Activated naive CD4-positive, alpha-beta T cell (primary cell): ENCODE measurements at places on chromosomes 6 and 20.

DNA sequence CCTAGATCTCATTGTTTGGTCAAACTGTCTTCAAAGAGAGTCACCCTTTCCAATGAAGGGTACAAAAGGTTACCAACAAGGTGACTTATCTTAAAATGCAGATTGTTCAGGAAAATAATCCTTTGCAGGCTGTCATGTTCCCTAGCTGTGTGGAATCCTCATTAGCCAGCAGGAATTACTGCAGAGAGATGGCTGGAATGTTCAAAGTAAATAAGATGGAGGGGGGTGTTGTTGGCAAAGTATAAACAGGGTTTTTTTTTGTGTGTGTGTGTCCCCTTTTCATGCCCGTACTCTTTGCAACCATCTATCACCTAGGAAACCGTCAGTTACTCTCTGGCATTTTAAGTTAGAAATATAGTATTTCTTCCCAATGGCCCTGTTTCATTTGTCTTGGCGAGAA is 6.5 kb downstream of the NEDD9 start:
- DNase-seq = no peak

- no peak for DNase-seq
Observed at GRCh38 chr20:30488941-30489613, 768.4 kb upstream of the DEFB115 start.

DNA sequence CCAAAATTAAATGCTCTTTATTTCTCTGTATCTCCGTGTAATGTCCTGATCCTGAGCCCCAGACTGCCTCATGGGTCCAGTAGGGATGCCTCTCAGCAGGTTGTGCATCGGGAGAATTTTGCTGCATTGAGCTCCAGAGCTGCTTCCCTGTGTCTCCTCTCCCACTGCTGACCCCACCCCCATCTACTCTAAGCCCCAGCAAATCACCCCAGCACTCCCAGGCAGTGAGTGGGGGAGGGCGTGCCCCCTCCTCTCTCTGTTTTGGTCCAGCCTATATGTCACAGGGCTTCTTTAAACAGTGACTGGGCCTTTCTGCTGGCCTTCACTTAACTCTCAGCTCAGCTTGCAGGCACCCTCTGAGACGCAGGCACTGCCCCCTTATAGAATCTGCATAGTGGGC is 228.8 kb upstream of the QKI start:
- no peak for DNase-seq

- no peak for DNase-seq
Observed at GRCh38 chr6:35569011-35569461, 56.3 kb upstream of the TULP1 start.

- no peak for DNase-seq
Observed at GRCh38 chr20:63979229-63979556, 249 bp downstream of the SAMD10 start.

- DNase-seq = no peak
Observed at GRCh38 chr20:15375836-15376235, 1038.4 kb upstream of the FLRT3 start.

GRCh38 chr6:112008482-112008881 is 45.4 kb upstream of the CCN6 start:
- DNase-seq = no peak

- DNase-seq = no peak
Observed at GRCh38 chr6:139713900-139714506, 339.6 kb upstream of the CITED2 start.

GRCh38 chr6:115767931-115768330 is 292.8 kb downstream of the FRK start:
- DNase-seq = no peak

DNA sequence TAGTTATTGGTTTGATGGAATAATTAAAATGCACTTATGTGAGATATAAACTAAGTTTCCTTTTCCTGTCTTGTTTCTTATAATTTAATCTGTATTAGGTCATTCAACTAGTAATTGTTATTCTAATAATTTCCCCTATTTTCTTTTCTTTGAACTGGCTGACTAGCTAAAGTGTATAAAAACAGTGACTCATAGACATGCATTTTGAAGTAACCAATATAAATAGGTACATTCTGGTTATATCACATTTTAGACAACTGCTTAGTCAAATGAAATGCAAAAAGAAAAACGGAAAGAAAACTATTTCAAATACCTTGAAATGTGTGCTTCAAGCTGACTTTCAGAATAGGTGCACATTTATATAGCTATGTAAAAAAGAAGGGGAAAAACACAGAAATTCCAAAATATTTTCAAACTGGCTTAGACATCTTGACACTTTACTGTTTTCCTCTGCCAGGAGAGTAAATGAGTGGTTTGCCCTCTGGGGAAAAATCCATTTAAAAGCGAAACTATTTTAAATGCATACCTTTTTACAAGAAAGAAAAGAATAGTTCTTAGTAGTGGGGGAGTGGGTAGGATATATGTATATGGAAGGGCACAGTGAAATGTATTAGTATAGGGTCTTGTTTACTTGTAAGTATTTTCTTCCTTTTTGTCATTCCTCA is 28.3 kb downstream of the KCNQ5 start:
- no peak for DNase-seq

DNA sequence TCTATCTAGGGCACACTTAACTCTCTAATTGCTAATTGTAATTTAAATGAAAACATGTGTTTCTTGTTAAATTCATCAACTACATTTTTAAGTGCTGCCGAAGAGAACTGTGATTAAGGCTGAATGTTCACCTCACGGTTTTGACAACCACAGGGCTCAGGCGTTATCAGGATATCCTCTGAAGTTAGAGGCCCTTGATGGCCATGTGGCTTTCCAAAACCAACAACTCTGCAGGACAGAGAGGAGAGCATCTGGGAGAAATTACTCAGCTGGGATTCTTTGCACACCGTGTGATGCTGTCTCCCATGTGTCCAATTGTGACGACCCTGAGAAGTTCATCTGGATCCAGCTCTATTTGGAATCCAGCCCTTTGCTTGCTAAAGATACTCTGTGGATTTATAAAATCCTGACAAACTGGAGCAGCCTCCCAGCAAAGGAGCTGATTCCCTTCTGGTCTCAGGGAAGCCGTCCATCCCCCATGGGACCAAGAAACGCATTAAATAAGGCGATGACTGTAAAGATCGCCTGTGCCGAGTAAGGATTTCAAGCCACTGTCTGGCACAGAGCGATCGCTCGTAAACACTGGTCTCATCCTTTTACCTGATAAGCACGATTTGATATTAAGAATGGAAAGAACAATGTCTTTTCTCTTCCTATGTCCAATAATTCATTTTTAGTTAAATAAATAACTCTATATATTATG is 401.1 kb downstream of the CD83 start:
- no peak for DNase-seq

DNA sequence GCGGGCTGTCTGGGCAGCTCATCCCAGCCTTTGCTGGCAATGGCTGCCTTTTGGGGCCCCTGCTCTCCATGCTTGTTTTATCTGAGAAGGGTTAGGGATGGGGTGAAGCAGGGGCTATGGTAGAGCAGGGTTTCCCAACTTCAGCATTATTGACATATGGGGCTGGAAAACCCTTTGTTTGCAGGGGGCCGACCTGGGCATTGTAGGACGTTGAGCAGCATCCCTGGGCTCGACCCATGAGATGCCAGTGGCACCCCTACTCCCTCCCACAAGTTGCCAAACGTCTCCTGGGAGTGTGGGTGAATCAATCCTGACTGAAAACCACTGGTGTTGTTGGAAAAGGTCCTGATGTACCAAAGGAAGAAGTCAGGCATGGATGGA is 56.9 kb downstream of the KCNK5 start:
- no peak for DNase-seq

DNA sequence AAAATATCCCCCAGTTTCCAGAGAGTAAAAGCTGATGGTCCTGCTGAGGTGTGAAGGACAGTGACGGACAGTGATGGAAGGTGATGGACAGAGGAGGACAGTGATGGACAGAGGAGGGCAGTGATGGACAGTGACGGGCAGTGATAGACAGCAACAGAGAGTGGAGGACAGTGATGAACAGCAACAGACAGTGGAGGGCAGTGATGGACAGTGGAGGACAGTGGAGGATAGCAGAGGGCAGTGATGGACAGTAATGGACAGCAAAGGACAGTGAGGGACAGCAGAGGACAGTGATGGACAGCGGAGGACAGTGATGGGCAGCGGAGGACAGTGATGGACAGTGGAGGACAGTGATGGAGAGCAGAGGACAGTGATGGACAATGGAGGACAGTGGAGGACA is 2.7 kb upstream of the NKAIN4 start:
- DNase-seq = no peak

GRCh38 chr6:3455147-3455568 is 1.7 kb downstream of the SLC22A23 start:
- peak; percentile 38 for DNase-seq

GRCh38 chr20:11188843-11189603 is 515.2 kb upstream of the JAG1 start:
- no peak for DNase-seq
